IMR-90 (cell line): ENCODE measurements at places on chromosomes 1 and 21. TPM values are rescaled to one million over a fixed set of nuclear protein-coding genes. Genes with fewer than 3 reads are reported as not detected.

The TYW3 gene
- 16.5 and 23.9 TPM in 2 replicates for total RNA-seq

The VAMP3 gene
- total RNA-seq, result 280 and 354 TPM in 2 replicates

The PAX7 gene
- not detected in 2 replicates for total RNA-seq

DNA sequence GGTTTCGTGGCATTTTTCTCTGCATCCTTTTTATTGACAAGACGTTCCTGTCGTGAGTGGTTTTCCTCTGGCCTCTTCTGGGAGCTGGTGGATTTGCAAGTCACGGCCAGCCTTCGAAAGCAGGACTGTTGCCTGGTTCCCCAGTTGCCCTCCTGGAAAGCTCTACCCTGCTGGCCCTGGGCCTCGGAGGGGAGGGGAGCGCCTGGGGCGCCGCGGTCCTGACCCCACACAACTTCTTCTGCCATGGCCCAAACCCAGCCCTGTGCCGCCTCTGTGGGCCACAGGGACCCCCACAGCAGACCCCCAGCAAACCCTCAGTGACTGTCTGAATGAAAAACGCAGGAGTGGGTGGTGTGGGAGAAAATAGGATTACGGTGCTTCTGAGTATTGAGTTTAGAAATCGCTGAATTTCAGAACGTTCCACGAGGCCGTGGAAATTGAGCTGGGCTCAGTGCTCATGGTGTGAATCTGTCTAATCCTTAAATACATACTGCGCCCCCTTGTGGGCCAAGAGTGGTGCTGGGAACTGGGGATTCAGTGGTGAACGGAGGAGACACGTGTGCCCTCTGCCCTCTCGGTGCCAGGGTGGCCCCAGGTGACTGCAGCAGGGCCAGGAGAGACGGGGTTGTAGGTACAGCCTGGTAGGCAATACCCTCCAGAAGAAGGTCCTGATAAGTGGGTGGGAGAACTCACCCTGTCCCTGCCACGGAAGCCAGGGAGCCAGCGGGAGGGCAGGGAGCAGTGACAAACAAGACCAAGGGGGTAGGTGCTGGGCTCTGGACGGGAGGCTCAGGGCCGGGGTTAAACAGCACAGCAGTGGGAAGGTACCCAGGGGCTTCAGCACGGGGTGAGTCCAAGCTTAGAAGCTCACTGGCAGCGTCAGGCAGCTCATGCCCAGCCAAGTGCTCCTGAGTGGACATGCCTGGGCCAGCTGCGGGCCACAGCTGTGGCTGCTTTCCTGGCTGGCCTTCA, 101.2 kb upstream of the COL6A1 start:
- peak; percentile 58 for DNase-seq

- peak; percentile 17 for DNase-seq
Observed at GRCh38 chr1:234782105-234782751, 172.2 kb upstream of the IRF2BP2 start.

DNA sequence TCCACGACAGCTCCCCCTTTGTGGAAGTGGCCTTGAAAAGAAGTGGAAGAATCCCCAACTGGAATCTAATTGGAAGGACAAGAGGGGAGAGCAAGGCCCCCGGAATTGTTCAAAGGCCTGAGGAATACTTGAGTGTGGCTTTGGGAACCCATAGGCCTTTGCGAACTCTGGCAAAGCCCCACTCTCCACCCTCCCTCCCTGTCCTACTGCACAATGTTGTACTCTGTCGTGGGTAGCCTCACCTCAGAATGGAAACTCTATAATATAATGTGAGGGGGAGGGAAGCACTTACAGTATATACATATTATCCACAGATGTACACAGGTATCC, 28.5 kb downstream of the PLPP3 start:
- DNase-seq, result no peak

- peak; percentile 50 for DNase-seq
Observed at GRCh38 chr1:92310185-92310597, 11.3 kb downstream of the RPAP2 start.

DNA sequence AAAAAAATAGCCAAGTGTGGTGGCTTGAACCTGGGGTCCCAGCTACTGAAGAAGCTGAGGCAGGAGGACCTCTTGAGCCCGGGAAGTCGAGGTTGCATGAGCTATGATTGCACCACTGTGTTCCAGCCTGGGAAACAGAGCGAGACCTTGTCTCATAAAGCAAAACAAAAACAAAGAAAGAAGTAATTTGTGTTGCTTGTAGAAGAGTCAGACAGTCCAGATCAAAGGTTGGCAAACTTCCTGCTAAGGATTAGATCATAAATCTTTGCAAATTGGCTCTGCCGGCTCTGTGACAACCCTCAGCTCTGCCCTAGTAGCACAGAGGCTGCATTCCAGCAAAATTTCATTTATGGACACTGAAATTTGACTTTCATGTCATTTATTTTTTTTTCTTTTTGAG, 19.0 kb upstream of the MFN2 start:
- DNase-seq, result no peak

- no peak for DNase-seq
Observed at GRCh38 chr21:45821998-45822397, 159.6 kb upstream of the COL6A1 start.
